ENCODE measurements at places on chromosomes 7 and 10.

- no peak for DNase-seq
Measured at GRCh38 chr10:48550071-48550691, 54.7 kb downstream of the ARHGAP22 start.

DNA sequence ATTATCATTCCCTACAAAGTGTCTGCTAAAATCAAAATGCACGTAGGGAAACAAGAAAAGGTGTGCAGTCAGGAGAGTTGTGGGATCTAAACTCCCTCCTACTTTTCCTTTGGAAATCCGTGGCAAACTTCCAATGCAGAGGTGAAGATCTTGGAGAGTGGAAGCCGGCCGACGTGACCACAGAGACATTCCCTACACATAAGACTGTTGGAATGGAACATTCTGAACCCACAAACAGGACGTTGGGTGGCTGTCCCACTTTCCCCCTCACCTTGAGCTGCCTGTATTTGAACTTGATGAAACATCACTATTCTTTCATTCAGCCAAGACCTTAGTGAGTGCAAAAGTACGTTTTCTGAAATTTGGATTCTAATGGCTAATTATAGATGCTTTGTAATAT is 65.9 kb downstream of the PRKCQ start:
- no peak for DNase-seq

- no peak for DNase-seq
Measured at GRCh38 chr7:18294411-18294810, 201.1 kb upstream of the HDAC9 start.

GRCh38 chr7:72258074-72258473 is 154.1 kb downstream of the CALN1 start:
- no peak for DNase-seq

DNA sequence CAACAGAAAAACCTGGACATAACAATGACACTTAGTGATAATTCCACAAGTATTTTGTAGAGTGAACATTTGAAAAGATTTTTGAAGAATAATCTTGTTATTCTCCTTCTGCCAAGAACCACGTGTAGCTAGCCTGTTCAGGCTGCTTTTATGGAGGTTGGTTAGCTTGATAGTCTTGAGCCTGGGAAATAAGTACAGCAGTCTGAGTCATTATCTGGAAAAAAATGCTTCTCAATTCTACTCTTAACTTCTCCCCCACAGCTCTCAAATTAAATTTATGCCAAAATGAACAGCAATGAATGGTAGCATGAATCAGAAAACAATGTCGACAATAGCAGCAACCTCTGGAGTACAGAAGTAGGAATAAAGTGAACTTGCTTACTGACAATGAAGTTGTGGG is 63.2 kb downstream of the GPR37 start:
- no peak for DNase-seq

Measured in CD4-positive, alpha-beta T cell treated with Interleukin-15 for 4 hours (primary cell).